Heart left ventricle (tissue), 16 donors: ENCODE measurements at places on chromosomes 2 and 18. TPM values are rescaled to one million over a fixed set of nuclear protein-coding genes. Genes with fewer than 3 reads are reported as not detected.

TCF23 gene
- total RNA-seq, result not detected

HOXD3 gene
- 0.56 TPM for total RNA-seq

- DNase-seq, result no peak
Observed at GRCh38 chr2:68806511-68807109, 64.6 kb downstream of the BMP10 start.

- DNase-seq, result no peak
Observed at GRCh38 chr2:234512884-234513669, 16.2 kb upstream of the ARL4C start.

DNA sequence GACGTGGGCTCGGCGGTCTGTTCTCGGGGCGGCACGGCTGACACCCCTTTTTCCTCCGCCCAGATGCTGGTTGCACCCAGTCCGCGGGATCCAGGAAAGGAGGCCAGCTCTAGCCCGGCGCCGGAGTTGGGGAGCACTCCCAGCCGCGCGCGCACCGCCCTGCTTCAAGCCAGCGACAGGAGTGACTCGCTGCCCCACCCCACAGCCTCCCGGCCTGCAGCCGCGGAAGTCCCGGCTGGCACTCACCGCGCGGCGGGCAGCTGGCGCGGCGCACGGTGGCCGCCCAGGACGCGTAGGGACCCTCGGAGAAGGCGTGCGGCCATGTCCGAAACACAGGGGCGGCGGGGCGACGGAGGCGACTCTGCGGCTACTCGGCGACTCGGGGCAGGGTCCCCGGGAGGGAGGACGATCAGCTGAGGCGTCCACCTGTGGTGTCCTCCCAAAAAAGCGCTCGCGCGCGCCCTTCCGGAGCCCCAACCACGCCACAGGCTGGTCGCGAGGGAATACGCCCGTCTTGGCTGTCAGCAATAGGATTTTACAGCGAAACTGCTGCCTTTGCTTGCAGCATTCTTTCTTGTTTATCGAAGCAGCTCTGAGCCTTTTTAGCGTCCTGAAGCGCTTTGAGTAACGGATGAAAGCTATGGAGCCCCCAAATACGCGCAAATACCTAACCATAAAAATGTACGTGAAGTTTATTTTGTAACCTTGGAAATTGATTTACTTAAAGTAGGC lies at the start of gene ACADL:
Gene ACADL (minus strand): TSS at position 507 of the 732 bp plus-strand sequence. CDS start 184 bp downstream, at position 323.
- peak; percentile 47 for DNase-seq

- no peak for DNase-seq
Observed at GRCh38 chr2:10393640-10393982, 54.5 kb downstream of the ODC1 start.

DNA sequence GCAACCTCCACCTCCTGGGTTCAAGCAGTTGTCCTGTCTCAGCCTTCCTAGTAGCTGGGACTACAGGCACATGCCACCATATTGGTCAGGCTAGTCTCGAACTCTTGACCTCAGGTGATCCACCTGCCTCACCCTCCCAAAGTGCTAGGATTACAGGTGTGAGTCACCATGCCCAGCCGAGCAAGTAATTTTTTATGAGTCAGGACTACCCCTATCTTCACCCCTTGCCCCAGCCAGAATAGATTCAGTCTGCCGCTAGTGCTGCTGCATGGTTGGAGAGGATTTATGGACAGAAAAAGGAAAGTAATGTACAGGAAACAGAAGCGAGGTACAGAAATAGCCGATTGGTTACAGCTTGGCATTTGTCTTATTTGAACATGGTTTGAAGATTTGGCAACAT lies 48.9 kb downstream of the BMPR2 start:
- no peak for DNase-seq

- DNase-seq, result no peak
Observed at GRCh38 chr2:149082079-149082478, 43.6 kb downstream of the LYPD6B start.

DNA sequence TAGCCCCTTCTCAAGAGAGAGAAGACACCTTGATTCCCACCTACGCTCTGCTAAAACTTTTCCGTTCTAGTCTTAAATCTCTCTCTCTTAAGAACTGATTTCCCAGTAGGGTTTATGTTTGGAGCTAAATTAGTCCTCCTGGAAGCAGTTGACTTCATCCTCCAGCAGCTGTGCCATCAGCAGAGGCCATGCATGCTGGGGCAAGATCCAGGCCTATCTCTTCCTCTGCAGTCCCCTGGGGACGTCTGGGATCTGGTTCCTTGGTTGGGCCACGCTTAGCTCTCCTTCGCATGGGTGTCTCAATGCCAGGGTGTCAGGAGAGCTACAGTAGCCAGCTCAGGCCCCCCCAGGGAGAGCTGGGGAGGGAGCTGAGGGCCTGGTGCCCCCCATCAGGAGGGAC lies 49.7 kb downstream of the HPCAL1 start:
- DNase-seq, result no peak

DNA sequence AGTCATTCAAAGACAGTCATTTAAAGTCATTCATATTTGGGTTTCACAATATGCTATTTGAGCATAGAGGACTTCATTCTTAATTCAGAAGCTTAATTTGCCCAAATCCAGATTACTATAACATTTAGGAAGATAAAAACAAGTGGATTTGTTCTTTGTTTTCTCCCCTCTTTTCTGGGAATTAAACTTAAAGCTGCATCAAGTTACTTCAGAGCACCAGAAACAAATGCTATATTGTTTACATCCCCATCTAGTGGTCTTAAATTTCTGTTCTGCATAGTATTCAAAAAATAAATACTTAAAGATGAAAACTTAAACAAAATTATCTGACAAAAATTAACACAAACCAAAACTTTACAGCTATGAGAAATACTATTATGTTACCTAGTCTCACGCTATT lies 34.7 kb upstream of the MARCHF7 start:
- no peak for DNase-seq

CCDC74B gene
- 0.75 TPM for total RNA-seq

DNA sequence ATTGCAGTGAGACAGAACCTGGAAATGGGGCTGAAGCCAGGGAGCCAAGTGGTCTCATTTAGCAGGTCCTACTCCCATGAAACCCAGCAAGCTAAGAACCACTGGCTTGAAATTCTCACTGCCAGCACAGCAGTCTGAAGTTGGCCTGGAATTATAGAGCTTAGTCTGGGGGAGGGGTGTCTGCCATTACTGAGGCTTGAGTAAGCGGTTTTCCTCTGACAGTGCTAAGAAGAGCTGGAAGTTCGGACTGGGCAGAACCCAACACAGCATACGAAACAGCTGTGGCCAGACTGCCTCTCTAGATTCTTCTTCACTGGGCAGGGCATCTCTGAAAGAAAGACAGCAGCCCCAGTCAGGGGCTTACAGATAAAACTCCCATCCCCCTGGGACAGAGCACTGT lies 305.7 kb upstream of the SETBP1 start:
- DNase-seq, result no peak

GRCh38 chr18:60861575-60861974 lies 471.7 kb upstream of the CDH20 start:
- DNase-seq, result no peak

GRCh38 chr18:51168026-51168742 lies 29.3 kb downstream of the MEX3C start:
- DNase-seq, result no peak

DNA sequence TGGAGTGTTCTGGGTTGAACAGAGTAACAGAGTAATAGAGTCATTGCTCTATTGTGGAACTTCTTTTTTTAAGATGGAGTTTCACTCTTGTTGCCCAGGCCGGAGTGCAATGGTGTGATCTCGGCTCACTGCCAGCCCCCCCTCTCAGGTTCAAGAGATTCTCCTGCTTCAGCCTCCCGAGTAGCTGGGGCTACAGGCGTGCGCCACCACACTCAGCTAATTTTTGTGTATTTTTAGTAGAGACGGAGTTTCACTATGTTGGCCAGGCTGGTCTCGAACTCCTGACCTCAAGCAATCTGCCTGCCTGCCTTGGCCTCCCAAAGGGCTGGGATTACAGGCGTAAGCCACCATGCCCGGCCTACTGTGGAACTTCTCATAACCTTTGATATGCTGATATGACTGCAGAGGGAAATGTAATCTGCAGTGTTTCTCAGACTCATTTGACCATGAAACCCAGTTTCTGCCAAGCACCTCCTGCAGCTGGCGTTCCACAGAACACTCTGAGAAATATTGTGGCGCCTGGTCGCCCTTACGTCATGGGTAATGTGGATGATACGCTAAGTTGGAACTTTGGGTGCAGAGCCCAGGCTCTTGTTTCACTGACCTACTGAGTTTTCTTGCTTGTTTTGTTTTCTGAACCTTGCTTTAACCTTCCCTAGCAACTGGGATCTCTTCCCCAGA lies 213.8 kb downstream of the BCL2 start:
- no peak for DNase-seq

LHCGR gene
- total RNA-seq, result not detected

SULT1C4 gene
- total RNA-seq, result 4.1 TPM

GRCh38 chr2:217101972-217102371 lies 242.1 kb upstream of the TNP1 start:
- DNase-seq, result no peak

DNA sequence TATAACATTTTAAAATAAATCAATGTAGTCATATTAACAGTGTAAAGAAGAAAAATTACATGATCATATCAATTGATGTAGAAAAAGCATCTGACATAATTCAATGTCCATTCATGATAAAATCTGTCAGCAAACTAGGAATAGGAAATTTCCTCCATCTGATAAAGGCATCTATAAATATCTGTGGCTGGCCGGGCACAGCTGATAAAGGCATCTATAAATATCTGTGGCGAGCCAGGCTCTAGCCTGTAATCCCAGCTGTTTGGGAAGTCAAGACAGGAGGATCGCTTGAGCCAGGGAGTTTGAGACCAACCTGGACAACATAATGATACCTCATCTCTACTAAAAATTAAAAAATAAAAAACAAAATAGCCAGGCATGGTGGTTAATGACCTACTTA lies 18.1 kb upstream of the RANBP2 start:
- DNase-seq, result no peak

DNA sequence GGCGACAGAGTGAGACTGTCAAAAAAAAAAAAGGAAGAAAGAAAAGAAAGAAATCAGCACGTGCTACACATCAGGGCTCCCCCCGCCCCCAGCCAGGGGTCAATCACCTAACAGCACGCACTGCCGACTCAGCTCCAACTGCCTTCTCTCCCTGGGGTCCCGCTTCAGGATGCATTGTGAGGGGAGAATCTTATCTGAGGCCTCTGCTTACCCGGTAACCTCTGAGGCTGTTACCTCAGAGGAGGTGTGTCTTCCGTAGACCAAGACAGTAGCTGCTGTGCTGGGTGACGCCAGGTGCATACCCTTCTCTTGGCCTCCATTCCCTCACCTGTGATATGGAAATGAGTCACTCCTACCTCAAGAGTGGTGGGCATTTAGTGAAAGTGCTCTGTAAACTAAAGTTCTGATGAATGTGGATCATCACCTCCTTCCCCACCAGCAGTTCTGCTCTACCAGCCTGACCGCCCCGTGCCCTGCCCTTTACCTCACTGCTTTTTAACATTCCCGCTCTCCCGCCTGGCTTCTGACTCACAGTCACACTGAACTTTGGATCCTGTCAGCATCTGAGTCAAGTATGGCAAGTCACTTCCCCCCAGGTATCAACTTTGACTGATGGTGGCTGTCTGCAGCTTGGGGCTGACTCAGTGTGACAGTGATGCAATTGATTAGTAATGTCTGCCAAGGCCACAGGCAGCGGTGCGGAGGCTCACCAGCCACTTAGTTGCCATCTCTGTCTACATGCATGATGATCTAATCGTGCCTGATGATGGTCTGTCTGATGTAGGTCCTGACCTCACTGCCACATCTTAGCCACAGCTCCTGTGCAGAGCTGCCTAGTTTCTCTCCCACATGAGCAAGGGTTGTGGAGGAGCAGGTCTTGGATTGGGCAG lies 20.1 kb downstream of the ARID5A start:
- DNase-seq, result no peak

VPS4B gene
- 29.0 TPM for total RNA-seq

LRRC30 gene
- not detected for total RNA-seq

DNA sequence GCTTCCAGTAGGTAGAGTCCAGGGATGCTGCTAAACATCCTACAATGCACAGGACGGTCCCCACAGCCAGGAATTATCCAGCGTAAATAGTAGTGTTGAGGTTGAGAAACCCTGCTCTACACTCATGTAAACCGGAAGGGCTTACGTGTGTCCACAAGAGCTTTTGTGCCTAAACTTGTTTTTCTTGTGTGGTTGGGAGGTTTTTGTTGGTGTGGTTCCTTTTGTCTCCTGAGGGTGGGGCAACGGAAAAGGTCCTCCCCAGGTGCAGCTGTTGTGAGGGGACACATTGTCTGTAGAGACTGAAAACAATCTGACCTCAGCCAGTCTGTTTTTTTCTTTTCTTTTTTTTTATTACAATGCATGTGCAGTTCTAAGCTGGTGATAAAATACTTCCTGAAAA lies 72.7 kb upstream of the MGAT5 start:
- DNase-seq, result no peak

DNA sequence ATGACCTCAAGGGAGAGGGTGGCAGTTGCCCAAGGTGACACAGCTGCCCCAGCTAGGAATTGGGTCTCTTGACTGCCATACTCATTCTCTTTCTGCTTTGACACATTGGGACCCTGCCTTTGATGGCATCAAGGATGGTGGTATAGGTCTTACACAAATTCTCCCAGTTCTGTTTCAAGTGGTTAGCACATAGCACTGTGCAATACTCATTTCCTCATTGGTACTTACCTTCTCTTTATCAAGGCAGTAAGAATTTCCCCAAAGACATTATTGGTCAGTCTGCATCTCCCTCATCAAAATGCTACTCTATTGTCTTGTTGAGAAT lies 35.9 kb upstream of the CCDC93 start:
- no peak for DNase-seq

GRCh38 chr2:84451579-84451978 lies 7.5 kb downstream of the SUCLG1 start:
- DNase-seq, result no peak

DNA sequence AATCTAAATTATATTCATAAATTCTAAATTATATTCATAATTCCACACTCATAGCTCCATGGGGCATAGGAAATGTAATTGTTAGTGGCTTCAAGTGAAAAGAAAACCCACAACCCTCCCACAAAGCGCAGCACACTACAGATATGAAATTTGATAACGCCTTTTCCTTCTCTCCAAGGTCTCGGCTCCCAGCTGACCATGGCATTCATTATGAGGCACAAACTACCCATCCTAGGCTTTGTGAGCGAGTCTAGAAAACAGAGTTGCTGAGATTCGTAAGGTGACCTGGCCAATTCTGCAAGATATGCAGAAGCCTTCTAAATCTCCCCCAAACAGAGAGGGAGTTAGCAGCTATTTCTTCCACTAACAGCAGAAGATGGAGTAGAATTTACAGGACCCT lies 5.4 kb downstream of the NPPC start:
- DNase-seq, result no peak

- no peak for DNase-seq
Observed at GRCh38 chr2:240766072-240766471, 53.9 kb downstream of the KIF1A start.

- DNase-seq, result no peak
Observed at GRCh38 chr18:76633588-76634269, 138.7 kb upstream of the ZNF516 start.

PRKAG3 gene
- total RNA-seq, result not detected

DNA sequence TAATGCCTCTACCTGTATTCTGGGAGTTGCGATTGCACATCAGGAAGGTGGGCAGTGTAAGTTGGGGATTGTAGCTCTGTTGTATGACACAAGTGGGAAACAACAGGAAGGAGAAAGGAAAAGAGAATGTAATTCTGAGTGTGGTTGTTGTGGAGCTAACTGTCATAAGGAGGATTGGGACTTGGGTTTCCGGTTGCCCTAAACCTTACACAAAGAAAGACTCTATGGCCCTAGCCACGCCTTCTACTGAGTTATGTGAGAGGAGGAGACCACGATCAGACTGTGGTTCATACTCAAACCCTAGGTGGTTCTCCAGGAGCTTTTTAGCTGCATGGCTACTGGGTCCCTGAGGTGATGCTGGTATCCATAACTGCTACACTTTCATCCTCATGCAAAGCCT lies 86.5 kb downstream of the TANC1 start:
- no peak for DNase-seq
